ENCODE measurements at places on chromosomes 6 and 20. TPM values are rescaled to one million over a fixed set of nuclear protein-coding genes. Genes with fewer than 3 reads are reported as not detected.

Gene SLC35F1
- total RNA-seq: not detected

Gene DACT2
- total RNA-seq: not detected

Gene GMEB2
- total RNA-seq: 6.6 TPM

Gene DTD1
- total RNA-seq: 75.3 TPM

Gene TFAP2C
- total RNA-seq: 1.2 TPM

Gene PKIB
- total RNA-seq: 0.39 TPM

Gene HTR1E
- total RNA-seq: not detected

Gene PTGIS
- total RNA-seq: 19.0 TPM

Gene DDO
- 0.39 TPM for total RNA-seq

Gene GPR63
- 0.98 TPM for total RNA-seq

Gene DEFB110
- total RNA-seq: not detected

Gene CFAP61
- total RNA-seq: 0.39 TPM

Gene E2F1
- 5.5 TPM for total RNA-seq

Gene UQCC2
- 18.6 TPM for total RNA-seq

Gene CTCFL
- total RNA-seq: not detected

Gene VSX1
- not detected for total RNA-seq

Gene HLA-G
- total RNA-seq: not detected

Gene OR2B2
- not detected for total RNA-seq

Gene KHDC1
- 2.6 TPM for total RNA-seq

Gene HCRTR2
- not detected for total RNA-seq

Gene ALDH8A1
- 1.5 TPM for total RNA-seq

Gene OR2B6
- total RNA-seq: not detected

Gene ABCF1
- 42.2 TPM for total RNA-seq

Gene SPINT3
- not detected for total RNA-seq

Gene TSHZ2
- 6.8 TPM for total RNA-seq

Gene MEI4
- not detected for total RNA-seq

Gene HRH3
- total RNA-seq: not detected

Gene PAX1
- not detected for total RNA-seq

Gene TMC2
- under 0.01 TPM for total RNA-seq

Gene C20orf204
- 0.98 TPM for total RNA-seq

Gene COL12A1
- 151 TPM for total RNA-seq

Gene C6orf58
- total RNA-seq: not detected

Gene ASIP
- total RNA-seq: not detected

Gene EPB41L1
- 13.2 TPM for total RNA-seq

Gene NUP43
- 38.3 TPM for total RNA-seq

Gene FOXO3
- total RNA-seq: 33.4 TPM

Gene RAB44
- not detected for total RNA-seq

Gene HSPA1B
- 79.0 TPM for total RNA-seq

Gene RBBP8NL
- not detected for total RNA-seq

Gene BMP2
- 1.1 TPM for total RNA-seq

Gene C2
- 0.59 TPM for total RNA-seq

Gene FAM209B
- total RNA-seq: not detected

Gene MOCS3
- total RNA-seq: 10.3 TPM

Gene OPRM1
- total RNA-seq: not detected

Gene UBR2
- total RNA-seq: 24.6 TPM

Gene HLA-DRB1
- under 0.01 TPM for total RNA-seq

Gene CEBPB
- 77.6 TPM for total RNA-seq

Gene RAMACL
- total RNA-seq: 5.5 TPM

Gene KIFC1
- total RNA-seq: 58.1 TPM

Gene EPPIN
- total RNA-seq: not detected

Gene NHLRC1
- 2.0 TPM for total RNA-seq

Gene KIAA1755
- 0.37 TPM for total RNA-seq

Gene SLC35D3
- not detected for total RNA-seq

Gene EDN3
- not detected for total RNA-seq

Gene TRAPPC3L
- not detected for total RNA-seq
